ENCODE measurements at places on chromosomes 1 and 21.

DNA sequence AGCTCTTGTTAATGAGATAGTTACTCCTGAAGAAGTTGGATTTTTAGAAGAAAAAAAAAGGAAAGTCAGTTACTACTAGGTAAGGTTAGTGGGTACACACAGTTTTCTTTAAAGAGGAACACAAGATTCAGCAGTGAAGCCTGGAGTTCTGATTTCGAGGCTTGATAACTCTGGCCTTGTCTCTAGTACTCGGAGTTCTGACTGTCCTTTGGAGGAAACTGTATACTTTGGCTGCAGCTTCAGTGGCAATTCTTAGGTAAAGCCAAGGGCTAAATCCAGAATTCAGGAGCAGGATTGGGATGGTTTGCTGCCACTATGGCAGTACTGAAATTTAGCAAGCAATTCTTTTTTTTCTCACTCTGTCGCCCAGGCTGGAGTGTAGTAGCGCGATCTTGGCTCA lies 9.2 kb downstream of the ACADM start:
- DNase-seq, result no peak

GRCh38 chr1:65141394-65141793 lies 6.6 kb upstream of the AK4 start:
- no peak for DNase-seq

DNA sequence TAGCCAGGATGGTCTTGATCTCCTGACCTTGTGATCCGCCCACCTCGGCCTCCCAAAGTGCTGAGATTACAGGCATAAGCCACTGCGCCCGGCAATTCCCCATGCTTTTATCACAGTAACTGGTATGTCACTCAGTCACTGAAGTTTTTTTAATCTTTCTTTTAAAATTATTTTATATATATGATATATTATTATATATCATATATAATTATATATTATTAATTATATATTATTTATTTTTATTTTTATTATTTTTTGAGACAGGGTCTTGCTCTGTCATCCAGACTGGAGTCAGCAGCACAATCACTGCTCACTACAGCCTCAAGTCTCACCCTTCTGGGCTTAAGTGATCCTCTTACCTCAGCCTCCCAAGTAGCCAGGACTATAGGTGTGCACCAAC lies 18.3 kb downstream of the RC3H1 start:
- no peak for DNase-seq

GRCh38 chr1:115283681-115284146 lies 54.3 kb downstream of the NGF start:
- DNase-seq, result no peak

GRCh38 chr1:80248886-80249285 lies 1242.4 kb upstream of the ADGRL4 start:
- no peak for DNase-seq

GRCh38 chr1:154536570-154536969 lies 21.9 kb downstream of the UBE2Q1 start:
- no peak for DNase-seq

- DNase-seq, result no peak
Measured at GRCh38 chr1:206672011-206672688, 12.6 kb upstream of the MAPKAPK2 start.

GRCh38 chr1:161198897-161199431 lies at the start of gene ADAMTS4:
ADAMTS4 (minus strand) TSS chr1:161199054; CDS start chr1:161198627, 427 bp downstream.
- peak; percentile 90 for DNase-seq

DNA sequence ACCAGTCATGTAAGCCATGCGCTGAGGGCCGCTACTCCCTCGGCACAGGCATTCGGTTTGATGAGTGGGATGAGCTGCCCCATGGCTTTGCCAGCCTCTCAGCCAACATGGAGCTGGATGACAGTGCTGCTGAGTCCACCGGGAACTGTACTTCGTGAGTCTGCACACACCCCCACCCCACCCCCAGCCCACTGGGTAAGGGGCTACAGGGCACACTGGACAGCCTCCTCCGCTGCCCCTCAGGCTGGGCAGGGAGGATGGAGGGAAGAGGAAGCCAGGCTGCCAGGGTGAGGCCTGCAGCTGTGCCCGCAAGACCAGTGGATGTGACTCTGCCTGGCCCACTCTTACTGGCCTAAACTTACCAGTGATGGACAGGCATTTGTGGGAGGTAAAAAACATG lies 49.2 kb upstream of the SARS1 start:
- DNase-seq, result no peak

DNA sequence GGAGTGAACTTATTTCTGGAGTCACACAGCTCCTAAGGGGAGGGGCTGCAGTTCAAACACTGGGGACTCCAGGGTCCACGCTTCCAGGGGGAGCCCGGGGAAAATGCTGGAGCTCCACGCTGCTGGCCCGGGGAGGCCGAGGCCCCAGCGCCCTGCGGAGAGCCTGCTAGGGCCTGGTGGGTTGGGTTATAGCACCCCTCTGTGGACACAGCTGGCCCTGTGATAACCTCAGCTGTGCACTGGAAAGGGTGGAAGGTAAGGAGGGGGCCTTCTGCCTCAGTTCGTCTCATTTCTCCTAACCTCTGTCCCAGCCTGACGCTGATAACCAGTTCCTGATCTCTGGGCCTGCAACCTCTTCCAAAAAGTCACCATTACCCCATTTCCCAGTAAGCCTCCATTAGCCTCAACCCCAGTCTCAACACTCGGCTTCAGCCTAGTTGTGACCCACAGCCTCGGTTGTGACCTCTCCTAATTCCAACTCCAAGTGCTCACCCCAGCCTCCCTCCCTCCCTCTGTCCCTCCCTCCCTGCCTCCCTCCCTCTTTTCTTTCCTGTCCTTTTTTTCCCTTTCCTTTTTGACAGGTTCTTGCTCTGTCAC lies 7.1 kb downstream of the NBL1 start:
- DNase-seq, result peak; percentile 17

DNA sequence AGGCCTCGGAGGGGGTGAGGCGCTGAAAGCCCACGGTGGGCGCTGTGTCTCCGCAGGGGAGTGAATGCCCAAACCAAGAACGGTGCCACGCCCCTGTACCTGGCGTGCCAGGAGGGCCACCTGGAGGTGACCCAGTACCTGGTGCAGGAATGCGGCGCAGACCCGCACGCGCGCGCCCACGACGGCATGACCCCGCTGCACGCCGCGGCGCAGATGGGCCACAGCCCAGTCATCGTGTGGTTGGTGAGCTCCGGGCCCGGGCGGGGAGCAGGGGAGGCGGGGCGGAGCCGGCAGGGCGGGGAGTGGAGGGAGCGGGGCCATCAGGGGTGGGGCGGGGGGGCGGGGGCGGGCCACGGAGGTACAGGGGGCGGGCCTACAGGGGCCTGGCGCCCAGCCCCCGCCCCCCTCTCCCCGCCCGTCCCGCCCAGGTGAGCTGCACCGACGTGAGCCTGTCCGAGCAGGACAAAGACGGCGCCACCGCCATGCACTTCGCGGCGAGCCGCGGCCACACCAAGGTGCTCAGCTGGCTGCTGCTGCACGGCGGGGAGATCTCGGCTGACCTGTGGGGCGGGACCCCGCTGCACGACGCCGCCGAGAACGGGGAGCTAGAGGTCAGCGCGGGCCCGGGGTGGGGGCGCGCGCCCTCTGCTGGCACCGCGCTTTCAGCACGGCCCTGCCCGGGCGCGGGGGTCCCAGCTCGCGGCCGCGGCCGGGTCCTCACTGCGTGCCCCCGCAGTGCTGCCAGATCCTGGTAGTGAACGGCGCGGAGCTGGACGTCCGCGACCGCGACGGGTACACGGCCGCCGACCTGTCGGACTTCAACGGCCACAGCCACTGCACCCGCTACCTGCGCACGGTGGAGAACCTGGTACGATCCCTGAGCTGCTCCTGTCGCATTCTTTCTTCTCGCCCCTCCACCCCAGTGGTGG lies 15.9 kb downstream of the ESPN start:
- no peak for DNase-seq

DNA sequence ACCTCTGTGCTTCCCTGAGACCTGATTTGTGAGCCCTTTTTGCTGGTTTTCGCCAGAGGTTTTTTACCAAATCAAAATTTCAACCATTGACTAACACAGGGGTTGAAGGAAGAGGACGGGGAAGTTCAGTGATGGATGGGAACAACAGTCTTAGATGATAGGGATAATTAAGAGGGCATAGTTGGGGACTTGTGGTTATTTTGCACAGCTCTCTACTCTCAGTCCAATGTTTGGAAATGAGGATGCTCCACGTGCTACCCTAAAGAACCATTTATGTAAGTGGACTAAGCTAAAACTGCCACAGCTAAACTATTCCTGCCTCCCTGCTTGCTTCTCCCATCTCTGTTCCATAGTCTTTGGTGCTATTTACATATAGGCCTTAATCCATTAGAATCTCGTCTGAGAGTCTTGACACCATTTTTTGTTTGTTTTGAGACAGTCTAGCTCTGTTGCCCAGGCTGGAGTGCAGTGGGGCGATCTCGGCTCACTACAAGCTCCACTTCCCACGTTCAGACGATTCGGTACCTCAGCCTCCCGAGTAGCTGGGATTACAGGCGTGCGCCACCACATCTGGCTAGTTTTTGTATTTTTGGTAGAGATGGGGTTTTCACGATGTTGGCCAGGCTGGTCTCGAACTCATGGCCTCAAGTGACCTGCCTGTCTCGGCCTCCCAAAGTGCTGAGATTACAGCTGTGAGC lies 684 bp upstream of the MCL1 start:
- DNase-seq, result no peak

DNA sequence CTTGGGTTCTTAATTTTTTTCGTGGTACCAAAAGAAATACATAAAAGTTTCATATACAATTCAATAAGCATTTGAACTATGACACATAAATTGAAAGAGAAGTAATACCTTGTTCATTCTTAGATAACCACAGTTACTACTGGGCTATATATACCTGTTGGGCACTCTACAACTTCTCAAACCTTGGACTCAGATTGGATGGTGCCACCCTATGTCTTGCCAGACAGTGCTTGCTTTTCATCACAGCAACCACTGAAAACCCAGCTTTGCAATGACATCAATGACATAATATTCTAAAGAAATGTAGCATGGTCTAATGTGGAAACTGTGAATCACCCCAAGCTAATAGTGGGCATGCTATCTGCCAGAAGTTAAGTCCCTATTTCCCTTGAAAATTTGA lies 62.8 kb upstream of the DPH5 start:
- no peak for DNase-seq

DNA sequence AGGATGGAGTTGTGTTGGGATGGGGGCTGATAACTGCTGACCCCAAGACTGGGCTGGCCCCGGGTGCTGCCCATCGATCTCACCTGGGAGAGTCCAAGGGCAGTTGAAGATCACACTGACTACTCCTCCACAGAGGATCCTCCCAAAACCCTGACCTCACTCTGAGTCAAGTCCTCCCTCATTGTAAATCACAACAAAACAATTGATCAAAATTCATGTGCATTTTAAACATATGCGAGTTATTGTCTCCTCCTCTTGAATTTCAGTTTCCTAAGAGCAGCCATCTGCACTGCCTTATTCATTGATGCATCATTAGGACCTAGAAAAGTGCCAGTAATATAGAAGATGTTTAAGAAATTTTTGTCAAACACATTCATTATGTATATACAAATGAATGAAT lies 273.6 kb downstream of the C1orf94 start:
- no peak for DNase-seq

- DNase-seq, result no peak
Measured at GRCh38 chr21:36542312-36543101, 62.6 kb upstream of the CLDN14 start.

DNA sequence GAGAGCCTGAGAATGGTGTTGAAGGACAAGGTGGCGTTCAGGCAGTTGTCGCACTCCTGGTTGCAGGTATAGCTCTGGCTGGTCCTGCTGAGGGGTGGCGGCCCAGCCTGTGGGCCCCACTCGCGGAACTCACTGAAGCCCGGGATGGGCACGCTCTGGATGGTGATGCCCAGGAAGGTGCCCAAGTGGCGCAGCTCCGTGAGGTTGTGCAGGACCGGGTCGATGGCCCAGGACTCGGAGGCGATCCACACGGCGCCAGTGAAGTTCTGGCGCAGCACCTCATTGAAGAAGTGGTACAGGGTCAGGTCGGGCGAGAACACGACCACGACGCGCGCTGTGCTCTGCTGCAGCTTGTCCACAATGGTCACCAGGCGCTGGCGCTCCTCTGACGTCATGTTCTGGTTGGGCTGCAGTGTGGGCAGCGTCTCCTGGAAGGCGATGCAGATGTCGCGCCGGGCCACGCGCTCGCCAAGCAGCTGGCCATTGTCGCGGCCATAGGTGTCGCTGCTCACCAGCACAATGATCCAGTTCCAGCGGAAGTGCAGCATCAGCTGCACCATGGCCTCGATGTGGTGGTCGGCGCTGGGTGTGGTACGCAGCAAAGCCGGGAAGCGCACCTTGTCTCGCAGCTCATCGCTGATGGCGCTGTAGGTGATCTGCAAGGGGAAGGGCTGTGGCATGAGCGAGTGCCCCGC lies 5.0 kb downstream of the TAS1R2 start:
- DNase-seq, result no peak

- DNase-seq, result no peak
Measured at GRCh38 chr1:41582351-41582750, 97.9 kb upstream of the EDN2 start.

DNA sequence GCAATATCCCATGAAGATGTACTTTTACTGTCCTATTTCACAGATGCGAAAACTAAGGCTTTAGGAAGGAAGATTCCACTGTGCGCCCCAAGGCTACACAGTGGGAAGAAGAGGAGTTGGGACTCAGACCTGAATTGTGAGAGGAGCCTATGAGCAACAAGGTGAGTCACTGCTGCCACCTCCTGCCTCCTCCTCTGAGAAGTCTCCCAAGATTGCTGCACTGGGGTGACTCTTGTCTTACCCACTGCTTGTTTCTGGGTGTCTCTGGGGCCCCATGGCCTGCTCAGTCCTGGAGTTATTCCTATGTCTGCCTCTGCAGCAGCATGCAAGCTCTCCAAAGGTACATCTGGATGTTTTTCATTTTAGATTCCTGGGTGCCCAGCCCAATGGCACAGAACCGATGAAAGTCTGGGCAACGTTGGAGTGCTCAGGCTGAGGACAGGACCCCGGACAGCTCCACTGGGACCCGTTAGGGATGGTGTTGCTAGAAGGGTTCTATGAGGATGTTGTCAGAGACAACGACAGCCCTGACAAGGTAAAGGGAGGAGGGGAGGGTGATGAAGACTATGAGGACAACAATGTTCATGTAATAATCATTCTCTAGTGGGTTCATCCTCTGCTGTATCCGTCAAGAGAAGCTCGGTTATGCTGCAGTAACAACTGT lies 11.0 kb upstream of the C1QA start:
- no peak for DNase-seq

GRCh38 chr1:16046842-16047241 lies 3.3 kb downstream of the CLCNKB start:
- no peak for DNase-seq

DNA sequence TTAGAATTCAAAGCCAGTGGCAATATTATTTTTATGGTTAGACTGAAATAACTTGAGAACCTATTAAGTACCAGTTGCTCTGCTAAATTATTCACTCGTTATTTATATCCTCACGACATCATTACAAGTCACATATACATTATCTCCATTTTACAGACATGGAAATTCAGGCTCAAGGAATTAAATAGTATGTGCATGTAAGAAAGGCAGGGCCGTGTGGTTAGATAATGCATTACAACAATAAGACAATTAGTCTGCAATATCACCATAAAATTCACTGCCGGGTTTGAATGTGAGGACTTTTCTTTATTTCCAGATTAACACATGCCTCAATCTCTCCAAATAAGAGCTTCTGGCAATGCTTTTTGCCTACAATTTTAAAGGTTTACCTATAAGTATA lies 523.4 kb downstream of the PTBP2 start:
- DNase-seq, result no peak
